ENCODE measurements at places on chromosomes 4 and X.
A peak's percentile ranks its signal among the peaks of the same experiment; 100 is the strongest.

- peaks cover 5% of the 10 kb centered on the region for H3K4me1 ChIP-seq
- no peak overlapping the region for H3K4me3 ChIP-seq
- no peaks in the 10 kb centered on the region for H3K36me3 ChIP-seq
- no peak overlapping the region for H3K27ac ChIP-seq
- peaks cover 10% of the 10 kb centered on the region for H3K27me3 ChIP-seq
- no peak for DNase-seq
Measured at GRCh38 chr4:76690011-76690905, 207.7 kb downstream of the SOWAHB start.

GRCh38 chr4:73098016-73098415 lies 28.5 kb upstream of the COX18 start:
- H3K36me3 ChIP-seq = peaks cover 91% of the 10 kb centered on the region
- H3K4me3 ChIP-seq = no peak overlapping the region
- DNase-seq = no peak
- no peaks in the 10 kb centered on the region for H3K27me3 ChIP-seq
- H3K4me1 ChIP-seq = no peaks in the 10 kb centered on the region
- H3K27ac ChIP-seq = no peak overlapping the region

- H3K27me3 ChIP-seq = no peaks in the 10 kb centered on the region
- no peak for DNase-seq
- H3K4me3 ChIP-seq = no peak overlapping the region
- H3K4me1 ChIP-seq = peaks cover 6% of the 10 kb centered on the region
- no peak overlapping the region for H3K27ac ChIP-seq
Measured at GRCh38 chrX:57905141-57905540, 5.1 kb downstream of the ZXDA start.

GRCh38 chr4:148632476-148632875 lies 190.3 kb upstream of the NR3C2 start:
- H3K36me3 ChIP-seq = no peaks in the 10 kb centered on the region
- no peak overlapping the region for H3K4me3 ChIP-seq
- no peaks in the 10 kb centered on the region for H3K27me3 ChIP-seq
- H3K4me1 ChIP-seq = no peaks in the 10 kb centered on the region

- no peaks in the 10 kb centered on the region for H3K27me3 ChIP-seq
- peak; percentile 52 for DNase-seq
- peaks cover 21% of the 10 kb centered on the region for H3K4me1 ChIP-seq
- H3K36me3 ChIP-seq = no peaks in the 10 kb centered on the region
- H3K27ac ChIP-seq = peak within 1 kb of the TSS; percentile 62
Measured at GRCh38 chr4:39032218-39033085, at the start of gene TMEM156. TMEM156 (minus strand) TSS chr4:39032409; CDS start chr4:39032313, 96 bp downstream.

DNA sequence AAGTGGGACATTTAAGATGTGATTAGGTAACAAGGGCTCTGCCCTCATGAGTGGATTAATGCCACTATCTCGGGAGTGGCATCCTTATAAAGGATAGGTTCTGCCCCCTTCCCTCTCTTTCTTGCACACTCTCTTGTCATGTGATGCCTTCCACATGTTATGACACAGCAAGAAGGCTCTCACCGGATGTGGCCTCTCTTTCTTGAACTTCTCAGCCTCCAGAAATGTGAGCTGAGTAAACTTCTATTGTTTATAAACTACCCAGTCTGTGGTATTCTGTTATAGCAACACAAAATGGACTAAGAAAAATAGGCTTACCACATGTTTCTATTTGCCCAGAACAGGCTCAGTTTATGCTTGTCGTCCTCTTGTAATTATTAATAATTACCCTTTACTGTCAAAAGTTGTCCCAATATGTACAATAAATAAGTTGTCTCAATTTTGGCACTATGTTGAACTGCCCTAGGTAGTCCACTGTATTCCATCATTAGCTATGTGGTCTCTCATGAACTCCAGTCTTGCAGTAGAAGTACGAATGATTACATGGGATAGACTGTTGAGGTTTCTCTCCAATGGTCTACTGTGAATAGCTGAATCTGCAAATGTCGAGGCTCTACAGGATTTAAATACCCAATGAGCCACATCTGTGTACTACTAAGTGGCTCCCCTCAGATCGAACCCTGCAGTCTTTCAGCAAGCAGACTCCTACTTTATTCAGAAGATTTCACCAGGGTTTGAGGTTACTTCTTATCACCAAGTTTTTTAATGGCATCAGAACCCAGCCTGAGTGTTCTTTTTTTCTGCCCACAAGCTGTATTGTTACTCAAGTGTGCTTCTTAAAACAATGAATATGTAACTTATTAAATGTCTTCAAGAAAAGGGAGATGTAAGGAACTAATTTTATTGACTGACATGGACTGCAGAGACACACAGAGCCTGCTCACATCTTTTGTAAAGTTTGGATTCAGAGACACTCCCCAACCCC lies 102.0 kb upstream of the LEF1 start:
- no peaks in the 10 kb centered on the region for H3K27me3 ChIP-seq
- H3K4me3 ChIP-seq = no peak overlapping the region
- DNase-seq = no peak
- H3K4me1 ChIP-seq = no peaks in the 10 kb centered on the region
